Natural killer cell treated with Interleukin-12 subunit alpha and Interleukin-12 subunit beta and Interleukin-15 and Interleukin-18, amount 100 ng/mL, for 72 hours (primary cell): ENCODE measurements at places on chromosomes 2 and 18. TPM values are rescaled to one million over a fixed set of nuclear protein-coding genes. Genes with fewer than 3 reads are reported as not detected.

PDCD1 gene
- total RNA-seq, result 0.78 TPM

- H3K27me3 ChIP-seq, result no peaks in the 10 kb centered on the region
- H3K36me3 ChIP-seq, result no peaks in the 10 kb centered on the region
- no peak overlapping the region for H3K27ac ChIP-seq
- no peaks in the 10 kb centered on the region for H3K4me1 ChIP-seq
Measured at GRCh38 chr2:122166820-122167219, 411.4 kb downstream of the TSN start.

DNA sequence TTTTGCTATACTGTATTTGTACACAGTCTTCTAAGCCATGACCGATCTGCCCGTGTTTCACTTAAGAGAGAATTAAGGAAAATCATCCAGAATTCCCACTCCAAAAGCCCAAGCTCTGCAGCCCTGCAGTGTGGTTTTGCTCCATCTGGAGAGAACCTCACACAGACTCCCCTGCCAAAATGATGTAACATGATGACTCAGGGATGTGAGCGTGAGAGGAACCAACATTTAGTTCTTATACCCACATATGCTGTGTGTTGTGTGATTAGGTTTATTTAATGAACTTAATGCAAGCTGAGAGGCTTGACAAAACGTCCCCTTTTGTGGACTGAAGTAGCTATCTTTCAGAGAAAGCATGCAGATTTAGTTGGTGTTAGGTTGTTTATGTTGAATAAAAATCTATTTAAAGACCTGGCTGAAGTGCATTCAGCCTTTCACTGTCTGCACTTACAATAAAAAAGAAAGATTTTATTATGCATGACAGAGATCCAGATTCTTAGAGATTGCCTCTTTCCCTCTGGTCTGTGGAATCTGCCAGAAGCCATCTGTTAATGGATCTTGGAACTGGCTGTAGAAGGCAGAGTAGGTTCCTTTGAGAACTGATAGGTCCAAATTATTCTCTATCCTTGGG is 6.3 kb downstream of the RAB12 start:
- no peak overlapping the region for H3K4me3 ChIP-seq
- H3K27me3 ChIP-seq, result no peaks in the 10 kb centered on the region
- DNase-seq, result no peak
- peaks cover 7% of the 10 kb centered on the region for H3K36me3 ChIP-seq
- H3K27ac ChIP-seq, result peak overlapping the region; percentile 87
- H3K4me1 ChIP-seq, result peaks cover 64% of the 10 kb centered on the region

- H3K36me3 ChIP-seq, result no peaks in the 10 kb centered on the region
- no peaks in the 10 kb centered on the region for H3K27me3 ChIP-seq
- H3K27ac ChIP-seq, result no peak overlapping the region
Measured at GRCh38 chr2:39994151-39994550, 215.1 kb upstream of the THUMPD2 start.

DNA sequence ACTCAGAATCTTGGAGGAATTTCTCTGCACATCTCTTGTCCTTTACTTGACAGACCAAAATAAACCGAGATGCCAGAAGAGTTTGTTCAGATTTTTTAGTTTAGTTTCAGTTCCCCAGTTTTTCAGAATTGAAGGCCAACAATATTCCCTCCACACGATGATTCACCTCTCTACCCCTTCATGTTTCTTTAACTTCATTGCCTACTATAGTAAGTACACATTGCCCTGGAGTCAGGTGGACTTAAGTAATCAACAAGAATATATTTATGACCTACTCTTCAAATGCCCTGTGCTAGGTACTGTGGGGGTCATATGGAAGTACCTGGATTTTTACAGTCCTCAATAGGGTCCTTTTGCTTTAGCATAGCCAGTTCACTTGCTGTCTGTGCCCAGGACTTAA is 79.6 kb upstream of the CTLA4 start:
- H3K27ac ChIP-seq, result no peak overlapping the region
- no peak overlapping the region for H3K4me3 ChIP-seq
- DNase-seq, result no peak
- peaks cover 3% of the 10 kb centered on the region for H3K27me3 ChIP-seq

- H3K4me1 ChIP-seq, result peaks cover 7% of the 10 kb centered on the region
- H3K27ac ChIP-seq, result no peak overlapping the region
- peak; percentile 65 for DNase-seq
- peak overlapping the region; percentile 51 for H3K4me3 ChIP-seq
Measured at GRCh38 chr2:44244135-44244871, 31.0 kb upstream of the SLC3A1 start.

DPY30 gene
- total RNA-seq, result 58.8 TPM

DNA sequence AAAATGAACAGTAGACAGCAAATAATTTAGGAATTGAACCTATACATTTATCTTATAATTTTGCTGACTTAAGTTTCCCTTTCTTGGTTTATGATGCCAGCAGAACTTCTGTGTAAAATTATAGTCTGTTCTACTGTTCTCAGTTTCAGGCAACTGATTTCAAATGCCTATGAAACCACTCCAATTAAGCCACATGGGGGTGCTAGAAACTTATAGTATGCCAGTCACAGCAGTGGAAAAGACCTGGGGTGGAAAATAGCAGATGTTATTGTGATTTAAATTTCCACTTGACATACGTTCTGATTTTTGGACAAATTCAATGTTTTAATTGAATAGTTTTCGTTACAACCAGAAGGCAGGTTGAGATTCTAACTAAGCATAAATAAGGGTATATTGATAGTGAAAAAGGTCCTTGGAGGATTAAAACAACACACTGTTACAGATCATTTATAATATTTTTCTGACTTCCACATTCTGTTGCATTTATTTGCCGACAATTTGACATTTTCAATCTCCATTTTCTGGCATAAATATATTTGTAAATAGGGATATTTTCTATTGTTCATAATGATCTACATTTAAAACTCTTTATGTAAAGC is 61.4 kb downstream of the CPS1 start:
- no peaks in the 10 kb centered on the region for H3K27me3 ChIP-seq
- no peak overlapping the region for H3K27ac ChIP-seq
- no peaks in the 10 kb centered on the region for H3K4me1 ChIP-seq

DNA sequence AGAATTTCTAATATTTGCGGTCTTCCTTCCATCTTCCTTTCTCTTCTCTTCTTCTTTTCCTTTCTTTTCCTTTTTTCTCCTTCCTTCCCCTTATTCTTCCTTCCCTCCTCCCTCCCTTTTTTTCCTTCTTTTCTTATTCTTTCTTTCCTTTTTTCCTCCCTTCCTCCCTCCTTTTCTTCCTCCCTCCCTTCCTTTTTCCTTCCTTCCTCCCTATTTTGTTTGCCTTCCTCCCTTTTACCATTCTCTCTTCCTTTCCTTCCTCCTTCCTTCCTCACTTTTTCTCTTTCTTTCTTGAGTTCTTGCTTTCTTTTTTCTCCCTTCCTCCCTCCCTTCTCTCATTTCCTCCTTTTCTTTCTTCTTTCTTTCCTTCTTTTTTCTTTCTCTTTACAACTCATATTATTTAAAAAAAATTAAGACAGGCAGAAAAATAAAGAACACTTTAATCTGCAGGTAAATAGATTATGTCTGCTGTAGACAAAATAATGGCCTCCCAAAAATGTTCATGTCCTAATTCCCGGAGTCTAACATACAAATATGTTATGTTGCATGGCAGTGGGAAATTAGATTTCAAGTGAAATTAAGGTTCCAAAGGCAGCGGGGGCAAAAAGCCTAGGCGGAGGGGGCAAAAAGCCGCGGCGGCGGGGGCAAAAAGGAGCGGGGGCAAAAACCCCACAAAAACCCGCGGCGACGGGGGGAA is 152.4 kb downstream of the ANKRD30BL start:
- peaks cover 14% of the 10 kb centered on the region for H3K36me3 ChIP-seq
- H3K27ac ChIP-seq, result no peak overlapping the region
- no peaks in the 10 kb centered on the region for H3K4me1 ChIP-seq
- H3K27me3 ChIP-seq, result peaks cover 30% of the 10 kb centered on the region
- no peak overlapping the region for H3K4me3 ChIP-seq

CFAP53 gene
- total RNA-seq, result 0.31 TPM

DNA sequence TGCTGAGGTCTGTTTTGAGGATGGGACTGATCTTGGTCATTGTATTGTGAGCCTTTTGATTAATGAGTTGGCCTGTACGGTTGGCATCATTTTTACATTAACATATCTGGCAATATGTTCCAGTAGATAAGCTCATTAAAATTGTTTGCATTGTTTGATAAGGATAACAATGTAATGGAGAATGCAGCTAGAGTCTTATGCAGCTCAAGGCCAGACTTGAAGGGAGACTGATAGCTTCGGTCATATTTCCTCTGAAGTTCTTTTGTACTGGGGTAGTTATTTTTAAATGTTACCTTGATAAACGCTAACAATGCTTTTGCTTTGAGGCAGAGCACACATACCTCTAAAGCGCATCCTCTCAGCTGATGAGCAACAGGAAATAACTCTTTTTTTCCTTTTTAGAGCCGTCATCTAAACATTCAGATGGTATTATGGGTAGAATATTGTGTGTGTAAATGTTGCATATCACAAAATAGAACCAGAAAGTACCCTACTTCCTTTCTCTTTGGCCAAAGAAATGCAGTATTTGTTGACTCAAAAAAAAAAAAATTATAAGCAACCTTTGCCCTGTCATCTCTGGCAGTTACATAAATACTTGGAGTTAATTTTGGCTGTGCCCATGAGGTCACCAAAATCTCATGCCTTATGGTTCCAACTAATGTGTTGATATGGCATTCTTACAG is 1.3 kb downstream of the MAPRE2 start:
- peak overlapping the region; percentile 96 for H3K4me3 ChIP-seq
- peak overlapping the region; percentile 88 for H3K27ac ChIP-seq
- peaks cover 86% of the 10 kb centered on the region for H3K4me1 ChIP-seq
- H3K36me3 ChIP-seq, result no peaks in the 10 kb centered on the region
- no peaks in the 10 kb centered on the region for H3K27me3 ChIP-seq

GRCh38 chr2:105571445-105571987 is 172.7 kb upstream of the FHL2 start:
- no peaks in the 10 kb centered on the region for H3K36me3 ChIP-seq
- H3K4me3 ChIP-seq, result no peak overlapping the region
- DNase-seq, result no peak
- H3K27me3 ChIP-seq, result peaks cover 23% of the 10 kb centered on the region
- H3K4me1 ChIP-seq, result peaks cover 3% of the 10 kb centered on the region
- H3K27ac ChIP-seq, result no peak overlapping the region

- peak overlapping the region; percentile 94 for H3K27ac ChIP-seq
- H3K4me1 ChIP-seq, result peaks cover 28% of the 10 kb centered on the region
- DNase-seq, result no peak
- H3K4me3 ChIP-seq, result peak overlapping the region; percentile 51
Measured at GRCh38 chr2:64223055-64223454, 78.8 kb upstream of the PELI1 start.

GNAL gene
- total RNA-seq, result 1.2 TPM

DNA sequence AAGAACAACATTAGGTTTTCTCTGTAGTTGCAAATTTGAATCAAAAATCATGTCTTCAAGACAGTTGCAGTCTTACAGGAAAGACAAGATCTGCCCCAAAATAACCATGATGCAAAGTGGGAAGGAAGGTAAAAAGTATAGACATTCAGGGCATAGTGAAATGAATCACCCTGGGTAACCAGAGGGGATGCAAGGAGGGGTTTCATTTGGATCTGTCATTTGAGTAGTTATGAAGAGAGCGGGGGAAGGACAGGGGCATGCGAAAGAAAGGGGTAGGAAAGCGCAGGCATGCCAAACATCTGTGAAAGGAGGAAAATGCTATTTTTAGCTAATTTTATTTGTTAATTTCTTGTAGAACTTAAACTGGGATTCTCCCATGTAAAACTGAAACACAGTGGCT is 219.1 kb upstream of the BOD1L2 start:
- peak overlapping the region; percentile 43 for H3K4me3 ChIP-seq
- H3K27me3 ChIP-seq, result no peaks in the 10 kb centered on the region
- DNase-seq, result no peak
- peaks cover 10% of the 10 kb centered on the region for H3K36me3 ChIP-seq
- H3K4me1 ChIP-seq, result peaks cover 16% of the 10 kb centered on the region

- no peak overlapping the region for H3K27ac ChIP-seq
- H3K27me3 ChIP-seq, result peaks cover 11% of the 10 kb centered on the region
- H3K4me1 ChIP-seq, result no peaks in the 10 kb centered on the region
- H3K36me3 ChIP-seq, result peaks cover 5% of the 10 kb centered on the region
Measured at GRCh38 chr2:173520918-173521317, 166.2 kb downstream of the CDCA7 start.

DNA sequence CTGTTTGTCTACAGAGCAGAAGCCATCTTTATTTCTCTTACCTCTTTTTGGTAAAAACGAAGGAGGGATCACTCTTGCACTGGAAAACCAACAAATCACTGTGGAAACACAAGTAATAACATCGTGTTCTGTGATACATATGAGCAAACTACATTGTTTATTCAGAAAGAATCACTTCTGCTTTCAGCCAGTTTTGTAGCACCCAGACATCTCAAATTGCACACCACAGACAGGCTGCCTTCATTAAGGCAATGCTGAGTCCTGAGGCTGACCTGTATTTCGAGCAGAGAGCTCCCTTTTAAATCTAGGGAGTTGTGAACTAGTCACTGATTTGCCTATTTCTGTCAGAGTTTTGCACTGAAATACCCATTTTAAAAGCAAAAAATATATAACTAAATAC is 1003.2 kb upstream of the FAM98A start:
- H3K4me3 ChIP-seq, result no peak overlapping the region
- H3K27me3 ChIP-seq, result no peaks in the 10 kb centered on the region
- no peak overlapping the region for H3K27ac ChIP-seq
- no peak for DNase-seq

- peaks cover 21% of the 10 kb centered on the region for H3K27me3 ChIP-seq
- H3K36me3 ChIP-seq, result no peaks in the 10 kb centered on the region
- no peak overlapping the region for H3K4me3 ChIP-seq
- no peaks in the 10 kb centered on the region for H3K4me1 ChIP-seq
Measured at GRCh38 chr18:57347784-57348183, 4.6 kb upstream of the ST8SIA3 start.

DNA sequence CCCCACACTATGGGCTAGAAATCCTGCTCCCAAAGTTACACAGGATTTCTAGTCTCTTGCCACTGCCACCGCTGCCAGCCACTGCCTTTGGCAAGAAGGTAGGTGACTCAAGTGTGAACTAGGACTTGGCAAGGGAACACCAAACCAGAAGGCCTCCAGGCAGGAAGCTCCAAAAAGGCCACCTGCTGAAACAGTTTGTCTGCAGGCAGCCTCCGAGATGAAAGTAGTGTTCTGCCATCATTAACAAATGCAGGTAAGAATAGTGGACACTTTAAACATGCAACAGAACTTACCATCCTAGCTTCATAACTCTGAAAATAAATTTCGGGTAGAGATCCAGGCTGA is 3.9 kb downstream of the ANKRD44 start:
- peaks cover 28% of the 10 kb centered on the region for H3K36me3 ChIP-seq
- peaks cover 68% of the 10 kb centered on the region for H3K4me1 ChIP-seq
- no peak for DNase-seq

- H3K4me3 ChIP-seq, result no peak overlapping the region
- H3K36me3 ChIP-seq, result no peaks in the 10 kb centered on the region
- H3K27ac ChIP-seq, result no peak overlapping the region
Measured at GRCh38 chr2:27294928-27295327, 12.7 kb downstream of the TRIM54 start.
